Forelimb muscle (tissue), 1 donor: ENCODE measurements at places on chromosomes 7 and 10.

DNA sequence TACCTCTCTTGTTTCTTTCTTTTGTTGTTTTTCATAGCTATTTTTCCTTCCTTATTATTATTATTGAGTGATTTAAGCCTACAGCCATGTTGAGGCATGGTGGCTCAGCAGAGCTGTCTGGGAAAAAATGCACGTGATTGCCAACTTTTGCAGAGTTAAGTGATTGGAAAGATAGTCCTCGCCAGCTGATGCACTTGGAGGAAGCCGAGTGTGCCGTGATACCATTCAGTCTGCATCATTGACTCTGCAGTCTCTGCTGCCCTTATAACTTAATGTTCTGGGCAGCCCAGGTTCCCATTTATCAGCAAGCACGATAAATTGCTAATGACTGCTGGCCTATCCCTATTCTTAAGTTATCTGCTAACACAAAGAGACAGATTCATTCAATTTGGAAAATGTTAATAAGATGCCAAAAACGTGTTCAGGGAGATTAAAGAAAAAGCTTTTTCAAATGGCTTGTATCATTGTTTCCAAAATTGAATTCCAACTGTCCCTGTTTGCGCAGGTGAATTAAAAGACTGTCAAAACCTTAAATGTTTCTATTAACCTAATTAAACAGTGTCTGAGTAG is 232.9 kb upstream of the NPY start:
- DNase-seq: no peak

DNA sequence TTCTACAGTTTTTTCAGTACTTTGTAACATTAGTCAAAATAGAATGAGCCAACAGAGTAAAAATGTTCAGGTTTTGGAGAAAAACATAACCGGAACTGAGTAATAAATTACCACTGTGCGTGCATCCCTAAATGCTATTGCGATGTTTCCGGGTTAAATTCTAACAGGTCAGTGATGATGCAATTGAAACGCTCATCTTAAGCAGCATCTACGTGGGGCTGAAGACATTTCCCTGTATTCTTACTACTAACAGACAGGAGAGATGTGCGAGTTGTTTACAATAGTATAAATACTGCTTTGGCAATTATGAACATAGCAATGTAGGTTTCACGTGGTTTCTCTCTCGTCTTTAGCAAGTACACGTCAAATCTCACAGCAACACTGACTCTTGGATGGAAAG is 149.4 kb downstream of the USP6NL start:
- no peak for DNase-seq

- DNase-seq: no peak
These were observed 68.9 kb upstream of the LEP start for GRCh38 chr7:128172151-128172550.

DNA sequence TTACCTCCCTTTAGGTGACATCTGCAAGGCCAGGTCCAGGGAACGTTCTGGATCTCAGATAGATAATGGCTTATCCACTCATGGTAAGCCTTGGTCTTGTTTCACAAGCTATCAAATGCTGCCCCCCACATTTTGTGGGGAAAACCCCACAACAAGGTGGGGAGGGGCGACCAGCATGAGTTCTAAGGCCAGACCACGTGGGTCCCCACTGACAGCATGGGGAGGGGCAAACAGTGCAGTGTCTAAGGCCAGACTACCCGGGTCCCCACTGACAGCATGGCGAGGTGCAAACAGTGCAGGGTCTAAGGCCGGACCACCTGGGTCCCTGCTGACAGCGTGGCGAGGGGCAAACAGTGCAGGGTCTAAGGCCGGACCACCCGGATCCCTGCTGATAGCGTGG is 102.8 kb downstream of the DIP2C start:
- DNase-seq: no peak

GRCh38 chr7:129197771-129198170 is 9.3 kb downstream of the SMO start:
- no peak for DNase-seq

- no peak for DNase-seq
These were observed 663 bp downstream of the HERPUD2 start for GRCh38 chr7:35694161-35694783.

GRCh38 chr10:118978316-118978997 is 51.1 kb upstream of the NANOS1 start:
- no peak for DNase-seq
